ENCODE measurements at places on chromosomes 7 and 10. TPM values are rescaled to one million over a fixed set of nuclear protein-coding genes. Genes with fewer than 3 reads are reported as not detected.
A peak's percentile ranks its signal among the peaks of the same experiment; 100 is the strongest.

The CDH23 gene
- total RNA-seq, result 5.2 TPM

The CLEC5A gene
- not detected for total RNA-seq

The SAMD9 gene
- total RNA-seq, result 19.1 TPM

The CADPS2 gene
- total RNA-seq, result not detected

The SLC18A3 gene
- total RNA-seq, result not detected

The FAM25A gene
- not detected for total RNA-seq

The NOD1 gene
- 11.6 TPM for total RNA-seq

The ACBD7 gene
- 0.19 TPM for total RNA-seq

GRCh38 chr7:134766779-134767519, 12.5 kb upstream of the CALD1 start:
- no peaks in the 10 kb centered on the region for H3K27me3 ChIP-seq
- no peaks in the 10 kb centered on the region for H3K4me1 ChIP-seq
- H3K27ac ChIP-seq, result no peak overlapping the region

DNA sequence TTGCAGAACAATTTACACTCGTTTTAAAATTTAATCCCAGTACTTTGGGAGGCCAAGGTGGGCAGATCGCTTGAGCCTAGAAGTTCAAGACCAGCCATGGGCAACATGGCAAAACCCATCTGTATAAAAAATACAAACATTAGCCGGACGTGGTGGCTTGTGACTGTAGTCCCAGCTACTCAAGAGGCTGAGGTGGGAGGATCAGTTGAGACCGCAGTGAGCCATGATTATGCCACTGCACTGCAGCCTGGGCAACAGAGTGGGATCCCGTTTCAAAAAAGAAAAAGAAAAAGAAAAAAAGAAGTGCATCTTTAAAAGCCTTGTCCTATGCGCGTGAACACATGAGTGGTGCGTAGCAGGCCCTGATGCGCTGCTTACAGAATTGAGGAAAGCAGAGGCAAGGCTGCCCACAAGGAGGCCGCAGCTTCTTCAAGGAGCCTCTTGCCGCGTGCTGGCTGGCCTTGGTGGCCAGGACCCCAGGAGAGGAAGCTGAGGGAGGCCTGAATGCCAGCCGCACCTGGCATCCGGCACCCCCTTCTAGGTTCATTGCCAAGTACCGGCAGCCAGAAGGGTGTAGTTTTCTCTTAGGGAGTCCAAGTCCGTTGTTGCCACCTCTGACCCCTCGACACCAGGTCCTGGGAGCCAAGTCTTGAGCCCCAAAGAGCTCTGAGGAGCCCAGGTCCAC, 124.5 kb downstream of the UBE2H start:
- DNase-seq, result no peak
- peaks cover 28% of the 10 kb centered on the region for H3K4me1 ChIP-seq
- H3K4me3 ChIP-seq, result no peak overlapping the region
- no peaks in the 10 kb centered on the region for H3K27me3 ChIP-seq
- H3K36me3 ChIP-seq, result peaks cover 4% of the 10 kb centered on the region

GRCh38 chr7:29955799-29956486, 33.7 kb downstream of the SCRN1 start:
- no peaks in the 10 kb centered on the region for H3K36me3 ChIP-seq
- no peak overlapping the region for H3K4me3 ChIP-seq
- peak; percentile 27 for DNase-seq
- H3K27me3 ChIP-seq, result no peaks in the 10 kb centered on the region
- peaks cover 5% of the 10 kb centered on the region for H3K4me1 ChIP-seq
- no peak overlapping the region for H3K27ac ChIP-seq

- H3K4me1 ChIP-seq, result no peaks in the 10 kb centered on the region
- H3K4me3 ChIP-seq, result no peak overlapping the region
- H3K36me3 ChIP-seq, result peaks cover 8% of the 10 kb centered on the region
- no peaks in the 10 kb centered on the region for H3K27me3 ChIP-seq
- no peak for DNase-seq
- H3K27ac ChIP-seq, result no peak overlapping the region
These were observed 47.4 kb downstream of the FHIP2A start for GRCh38 chr10:114868870-114869519.

GRCh38 chr10:27526242-27526641, 22.1 kb downstream of the RAB18 start:
- H3K36me3 ChIP-seq, result peaks cover 5% of the 10 kb centered on the region
- peaks cover 6% of the 10 kb centered on the region for H3K4me1 ChIP-seq
- DNase-seq, result no peak
- no peak overlapping the region for H3K27ac ChIP-seq

GRCh38 chr10:75778665-75779064, 347.2 kb downstream of the LRMDA start:
- H3K27ac ChIP-seq, result no peak overlapping the region
- no peaks in the 10 kb centered on the region for H3K4me1 ChIP-seq
- no peaks in the 10 kb centered on the region for H3K27me3 ChIP-seq
- no peaks in the 10 kb centered on the region for H3K36me3 ChIP-seq

GRCh38 chr7:132893560-132893959, 188.3 kb downstream of the CHCHD3 start:
- H3K27me3 ChIP-seq, result no peaks in the 10 kb centered on the region
- H3K36me3 ChIP-seq, result peaks cover 3% of the 10 kb centered on the region

- H3K4me3 ChIP-seq, result no peak overlapping the region
- H3K4me1 ChIP-seq, result no peaks in the 10 kb centered on the region
- DNase-seq, result no peak
- no peaks in the 10 kb centered on the region for H3K27me3 ChIP-seq
- H3K36me3 ChIP-seq, result no peaks in the 10 kb centered on the region
- H3K27ac ChIP-seq, result no peak overlapping the region
These were observed 664.3 kb upstream of the CELF2 start for GRCh38 chr10:10353326-10353868.

DNA sequence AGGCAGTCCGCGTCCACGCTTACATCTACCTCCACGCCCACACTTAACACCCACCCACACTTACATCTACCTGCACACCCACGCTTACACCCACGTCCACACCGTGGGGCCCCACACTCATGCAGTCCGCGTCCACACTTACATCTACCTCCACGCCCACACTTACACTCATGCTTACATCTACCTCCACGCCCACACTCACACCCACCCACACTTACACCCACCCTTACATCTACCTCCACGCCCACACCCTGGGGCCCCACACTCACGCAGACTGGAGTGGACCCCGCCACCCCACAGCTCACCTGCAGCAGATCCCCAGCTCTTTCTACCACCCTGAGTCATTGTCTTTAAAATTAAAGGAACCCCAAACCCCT, 32.4 kb upstream of the PWWP2B start:
- no peak overlapping the region for H3K4me3 ChIP-seq
- peaks cover 7% of the 10 kb centered on the region for H3K4me1 ChIP-seq
- H3K27me3 ChIP-seq, result no peaks in the 10 kb centered on the region
- H3K36me3 ChIP-seq, result peaks cover 5% of the 10 kb centered on the region
- no peak for DNase-seq
- no peak overlapping the region for H3K27ac ChIP-seq

GRCh38 chr10:61635471-61635870, 27.3 kb upstream of the CABCOCO1 start:
- no peaks in the 10 kb centered on the region for H3K27me3 ChIP-seq
- no peak overlapping the region for H3K27ac ChIP-seq
- no peak overlapping the region for H3K4me3 ChIP-seq
- H3K4me1 ChIP-seq, result no peaks in the 10 kb centered on the region

- H3K4me3 ChIP-seq, result no peak overlapping the region
- DNase-seq, result no peak
- peaks cover 25% of the 10 kb centered on the region for H3K4me1 ChIP-seq
- H3K27me3 ChIP-seq, result peaks cover 3% of the 10 kb centered on the region
- H3K27ac ChIP-seq, result no peak overlapping the region
- no peaks in the 10 kb centered on the region for H3K36me3 ChIP-seq
These were observed 32.8 kb downstream of the KCNH2 start for GRCh38 chr7:150945171-150945852.

- H3K4me3 ChIP-seq, result no peak overlapping the region
- H3K36me3 ChIP-seq, result no peaks in the 10 kb centered on the region
- H3K4me1 ChIP-seq, result no peaks in the 10 kb centered on the region
- H3K27ac ChIP-seq, result no peak overlapping the region
- no peak for DNase-seq
These were observed 241.4 kb downstream of the LRMDA start for GRCh38 chr10:75672842-75673241.

- no peaks in the 10 kb centered on the region for H3K4me1 ChIP-seq
- no peaks in the 10 kb centered on the region for H3K36me3 ChIP-seq
- no peak overlapping the region for H3K27ac ChIP-seq
- DNase-seq, result no peak
- no peaks in the 10 kb centered on the region for H3K27me3 ChIP-seq
- no peak overlapping the region for H3K4me3 ChIP-seq
These were observed 3.5 kb upstream of the GNGT1 start for GRCh38 chr7:93902777-93903423.

GRCh38 chr7:55649238-55649637, 76.9 kb upstream of the VOPP1 start:
- H3K4me3 ChIP-seq, result no peak overlapping the region
- H3K4me1 ChIP-seq, result no peaks in the 10 kb centered on the region
- no peak overlapping the region for H3K27ac ChIP-seq
- DNase-seq, result no peak
- no peaks in the 10 kb centered on the region for H3K36me3 ChIP-seq
- H3K27me3 ChIP-seq, result no peaks in the 10 kb centered on the region

GRCh38 chr10:66834802-66835201, 91.0 kb upstream of the LRRTM3 start:
- H3K27ac ChIP-seq, result no peak overlapping the region
- H3K4me1 ChIP-seq, result no peaks in the 10 kb centered on the region
- no peaks in the 10 kb centered on the region for H3K27me3 ChIP-seq

DNA sequence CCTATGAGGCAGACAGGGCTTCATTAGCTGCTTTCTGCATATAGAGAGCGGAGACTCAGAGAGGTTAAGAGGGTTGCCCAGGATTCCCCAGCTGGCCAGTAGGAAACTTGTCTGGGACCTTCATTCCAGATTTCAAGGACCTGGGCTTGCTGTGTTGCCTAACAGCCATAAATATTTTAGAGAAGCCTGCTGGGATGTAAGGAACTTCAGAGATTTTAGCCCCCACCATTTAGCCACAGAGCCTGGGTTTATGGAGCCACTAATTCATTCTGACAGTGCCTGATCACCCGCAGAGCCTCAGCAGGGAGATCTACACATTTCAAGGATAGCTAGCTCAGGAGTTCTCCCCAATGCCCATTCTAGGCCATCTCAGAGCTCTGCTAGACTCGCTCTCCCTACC, 56.6 kb upstream of the TRUB1 start:
- H3K27me3 ChIP-seq, result peaks cover 7% of the 10 kb centered on the region
- H3K4me1 ChIP-seq, result peaks cover 5% of the 10 kb centered on the region
- no peaks in the 10 kb centered on the region for H3K36me3 ChIP-seq

- H3K4me1 ChIP-seq, result peaks cover 20% of the 10 kb centered on the region
- H3K4me3 ChIP-seq, result no peak overlapping the region
- peaks cover 39% of the 10 kb centered on the region for H3K27me3 ChIP-seq
- H3K27ac ChIP-seq, result no peak overlapping the region
These were observed 4.5 kb downstream of the CYP26C1 start for GRCh38 chr10:93064874-93065660.

- no peaks in the 10 kb centered on the region for H3K27me3 ChIP-seq
- no peak overlapping the region for H3K4me3 ChIP-seq
- no peak overlapping the region for H3K27ac ChIP-seq
- H3K36me3 ChIP-seq, result no peaks in the 10 kb centered on the region
These were observed 100.8 kb upstream of the SFMBT2 start for GRCh38 chr10:7511612-7512011.

- no peaks in the 10 kb centered on the region for H3K27me3 ChIP-seq
- H3K4me1 ChIP-seq, result peaks cover 17% of the 10 kb centered on the region
- DNase-seq, result no peak
- peaks cover 18% of the 10 kb centered on the region for H3K36me3 ChIP-seq
- peak overlapping the region; percentile 87 for H3K4me3 ChIP-seq
These were observed 767 bp downstream of the KRIT1 start for GRCh38 chr7:92244808-92245486.

- no peak overlapping the region for H3K4me3 ChIP-seq
- H3K4me1 ChIP-seq, result no peaks in the 10 kb centered on the region
- H3K27ac ChIP-seq, result no peak overlapping the region
- H3K27me3 ChIP-seq, result peaks cover 6% of the 10 kb centered on the region
- DNase-seq, result no peak
These were observed 141.1 kb downstream of the DIP2C start for GRCh38 chr10:548238-548901.

GRCh38 chr7:1940402-1940786, 270.3 kb downstream of the ELFN1 start:
- H3K36me3 ChIP-seq, result peaks cover 14% of the 10 kb centered on the region
- H3K4me3 ChIP-seq, result peak overlapping the region; percentile 85
- peak; percentile 86 for DNase-seq

- H3K36me3 ChIP-seq, result no peaks in the 10 kb centered on the region
- no peak overlapping the region for H3K27ac ChIP-seq
- no peak overlapping the region for H3K4me3 ChIP-seq
- peaks cover 82% of the 10 kb centered on the region for H3K27me3 ChIP-seq
- H3K4me1 ChIP-seq, result peaks cover 47% of the 10 kb centered on the region
- no peak for DNase-seq
These were observed 1.6 kb downstream of the HOXA13 start for GRCh38 chr7:27198138-27198841.

- no peaks in the 10 kb centered on the region for H3K36me3 ChIP-seq
- no peaks in the 10 kb centered on the region for H3K27me3 ChIP-seq
- no peaks in the 10 kb centered on the region for H3K4me1 ChIP-seq
- no peak overlapping the region for H3K27ac ChIP-seq
- no peak for DNase-seq
These were observed 180.3 kb downstream of the DNAJB6 start for GRCh38 chr7:157516911-157517781.

DNA sequence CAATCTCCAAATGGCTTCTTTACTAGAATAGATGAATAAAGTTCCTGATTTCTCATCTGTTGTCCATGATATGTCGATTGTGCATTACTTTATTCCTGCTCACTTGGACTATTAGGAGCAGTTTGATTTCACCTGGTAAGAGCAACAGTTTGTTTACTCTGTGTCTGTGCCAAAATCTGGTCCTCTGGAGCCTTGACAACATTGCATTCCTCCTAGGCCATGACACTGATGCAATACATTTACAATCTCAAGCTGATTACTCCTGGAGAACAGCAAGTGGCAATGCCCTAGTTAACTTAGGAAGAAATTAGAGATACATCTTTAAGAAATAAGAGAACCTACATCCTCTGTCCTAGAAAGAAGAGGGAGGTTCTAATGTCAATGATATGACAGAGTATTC, 71.8 kb downstream of the SGCE start:
- no peaks in the 10 kb centered on the region for H3K4me1 ChIP-seq
- H3K36me3 ChIP-seq, result no peaks in the 10 kb centered on the region
- DNase-seq, result no peak
- no peak overlapping the region for H3K27ac ChIP-seq

All from CD4-positive, alpha-beta T cell (primary cell).